ENCODE measurements at places on chromosomes 7 and 10.

GRCh38 chr10:26215935-26216584 is 514 bp upstream of the GAD2 start:
- DNase-seq: peak; percentile 60

- DNase-seq: no peak
Measured at GRCh38 chr7:32241636-32242035, 171.4 kb upstream of the PDE1C start.

DNA sequence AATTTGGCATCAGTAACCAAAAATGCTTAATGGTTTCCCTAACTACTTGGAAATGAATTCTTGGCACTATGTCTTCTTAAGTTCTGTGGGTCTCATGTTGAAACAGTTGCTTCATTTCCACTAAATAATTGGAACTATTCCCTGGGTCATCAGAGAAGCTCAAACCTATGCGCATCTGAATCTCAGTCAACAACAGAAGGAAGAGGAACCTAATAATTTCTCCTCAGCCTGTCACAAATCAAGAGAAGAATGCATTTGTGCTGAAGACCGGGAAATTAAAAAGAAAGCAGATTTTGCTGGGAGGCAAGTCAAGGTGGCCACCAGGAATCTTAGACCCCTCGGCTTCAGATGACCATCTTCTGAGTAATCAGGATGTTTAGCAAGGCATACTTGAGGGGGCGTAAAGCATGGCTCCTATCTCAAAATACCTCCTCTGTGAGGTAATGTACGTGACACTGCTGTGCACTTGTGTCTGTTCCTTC is 41.4 kb downstream of the TOMM7 start:
- DNase-seq: no peak

- no peak for DNase-seq
Measured at GRCh38 chr10:74289951-74290350, 138.9 kb downstream of the ADK start.

DNA sequence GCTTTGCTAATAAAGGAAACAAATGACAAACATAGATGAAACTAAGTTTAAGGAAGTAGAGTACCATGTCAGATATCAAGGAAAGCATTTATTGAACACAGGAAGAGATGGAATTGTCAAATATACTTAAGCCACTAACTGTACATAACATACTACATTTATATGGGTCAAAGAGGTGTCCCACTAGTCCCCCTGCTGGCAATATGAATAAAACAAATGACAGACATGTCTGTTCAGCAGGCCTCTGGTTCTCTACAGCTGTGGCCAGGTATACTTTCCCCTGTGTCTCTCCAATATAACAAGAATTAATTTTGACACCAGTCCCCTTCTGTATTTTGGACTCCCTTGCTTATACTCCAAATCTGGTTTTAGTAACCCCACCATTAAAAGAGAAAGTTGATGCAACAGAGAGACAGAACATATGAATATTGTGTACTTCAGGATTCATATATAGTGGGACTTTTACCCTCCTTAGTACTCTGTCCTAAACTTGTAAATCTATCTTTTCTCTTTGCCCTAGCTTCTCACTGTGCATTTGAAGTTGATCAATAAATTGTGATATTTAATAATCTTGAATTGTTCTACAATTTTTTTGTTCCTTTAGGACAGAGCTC is 42.9 kb downstream of the CD36 start:
- DNase-seq: no peak

DNA sequence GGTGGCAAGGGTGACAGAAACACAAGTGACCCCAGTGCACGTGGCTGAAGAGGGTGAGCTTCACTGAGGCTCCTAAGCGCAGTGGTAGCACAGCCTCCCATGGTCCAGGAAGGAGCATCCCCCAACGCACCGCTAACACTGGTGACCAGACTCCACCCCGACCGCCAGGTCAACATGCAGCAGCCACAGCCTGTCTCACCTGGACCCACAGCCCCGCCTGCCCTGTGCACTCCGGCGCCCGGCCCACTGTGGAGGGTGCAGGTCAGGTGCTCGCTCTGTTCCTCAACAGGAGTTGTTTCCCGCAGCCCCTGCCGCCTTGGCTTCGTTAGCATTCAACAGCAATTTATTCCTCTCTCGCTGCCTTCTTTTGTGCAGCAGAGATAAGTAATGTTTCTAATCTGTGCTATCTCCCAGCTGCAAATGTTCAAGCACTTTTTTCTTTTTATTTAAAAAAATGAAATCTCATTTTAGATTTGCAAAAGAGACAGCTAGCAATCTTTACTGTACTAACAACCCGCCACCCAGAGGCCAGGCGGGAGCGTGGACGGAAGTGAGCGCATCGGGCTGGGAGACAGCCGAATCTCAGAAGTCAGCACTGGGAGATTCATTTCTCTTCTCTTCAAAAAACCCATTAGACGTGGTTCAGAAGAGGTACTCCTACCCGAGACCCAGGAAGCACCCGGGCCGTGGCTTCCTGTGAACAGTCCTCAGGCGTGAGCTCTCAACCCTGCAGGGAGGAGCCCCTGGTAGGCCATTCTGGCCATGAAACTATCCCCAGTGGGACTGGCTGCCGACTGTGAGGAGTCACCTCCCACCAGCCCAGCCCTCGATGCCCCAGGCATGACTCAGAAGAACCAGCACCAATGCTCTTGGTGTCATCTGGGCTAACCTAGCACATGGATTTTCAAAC is 133.4 kb downstream of the MAD1L1 start:
- DNase-seq: peak; percentile 59
